ENCODE measurements at places on chromosomes 6 and 20. TPM values are rescaled to one million over a fixed set of nuclear protein-coding genes. Genes with fewer than 3 reads are reported as not detected.

- no peak overlapping the region for H3K4me3 ChIP-seq
- H3K27me3 ChIP-seq, result no peaks in the 10 kb centered on the region
- no peaks in the 10 kb centered on the region for H3K36me3 ChIP-seq
- no peak overlapping the region for H3K27ac ChIP-seq
- H3K4me1 ChIP-seq, result peaks cover 2% of the 10 kb centered on the region
Measured at GRCh38 chr6:39075010-39075686, 26.6 kb downstream of the GLP1R start.

GRCh38 chr20:31712564-31713311 is 9.9 kb downstream of the BCL2L1 start:
- H3K27ac ChIP-seq, result peak overlapping the region; percentile 81
- peaks cover 4% of the 10 kb centered on the region for H3K36me3 ChIP-seq
- DNase-seq, result peak; percentile 83
- peak overlapping the region; percentile 64 for H3K4me3 ChIP-seq
- peaks cover 15% of the 10 kb centered on the region for H3K4me1 ChIP-seq

The TXLNB gene
- not detected for total RNA-seq

The TNXB gene
- total RNA-seq, result 5.0 TPM

Measured in H9 (cell line).